Spinal cord (tissue), 10 donors: ENCODE measurements at places on chromosomes 4 and X. TPM values are rescaled to one million over a fixed set of nuclear protein-coding genes. Genes with fewer than 3 reads are reported as not detected.

- DNase-seq: no peak
Observed at GRCh38 chr4:52366621-52367020, 292.5 kb downstream of the USP46 start.

DNA sequence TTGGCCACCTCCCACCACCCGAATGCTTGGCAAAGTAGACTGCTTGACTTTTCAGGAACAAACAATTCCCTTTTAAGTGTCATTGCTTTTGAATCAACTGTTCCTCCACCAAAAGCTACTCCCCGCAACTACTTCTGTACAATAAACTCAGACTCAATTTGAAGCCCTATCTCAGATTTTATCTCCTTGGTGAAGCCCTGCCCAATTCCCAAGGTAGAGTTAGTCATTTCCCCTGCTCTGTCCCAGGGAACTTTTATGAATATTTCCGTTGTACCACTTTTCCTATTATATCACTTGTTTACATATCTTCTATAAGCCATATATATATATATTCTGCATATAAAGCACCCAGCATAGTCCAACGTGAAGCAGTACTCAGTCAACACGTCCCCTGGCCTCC, 102.8 kb downstream of the C4orf51 start:
- DNase-seq: no peak

- DNase-seq: no peak
Observed at GRCh38 chr4:98571161-98571786, 87.1 kb downstream of the TSPAN5 start.

DNA sequence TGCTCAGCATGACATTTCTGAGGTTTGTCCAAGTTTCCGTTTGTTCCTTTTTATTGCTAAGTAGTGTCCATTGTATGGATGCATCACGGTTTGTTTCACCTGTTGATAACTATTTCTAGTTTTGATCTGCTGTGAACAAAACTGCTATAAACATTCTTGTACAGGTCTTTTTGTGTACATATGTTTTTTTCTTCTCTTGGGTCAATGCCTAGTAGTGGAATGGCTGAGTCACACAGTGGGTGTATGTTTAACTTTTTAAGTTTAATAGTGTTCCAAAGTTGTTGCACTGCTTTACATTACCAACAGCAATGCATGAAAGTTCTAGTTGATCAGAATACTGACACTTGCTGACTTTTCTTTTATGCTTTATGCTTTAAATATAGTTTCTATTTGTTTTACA, 76.7 kb downstream of the MAOB start:
- no peak for DNase-seq

DNA sequence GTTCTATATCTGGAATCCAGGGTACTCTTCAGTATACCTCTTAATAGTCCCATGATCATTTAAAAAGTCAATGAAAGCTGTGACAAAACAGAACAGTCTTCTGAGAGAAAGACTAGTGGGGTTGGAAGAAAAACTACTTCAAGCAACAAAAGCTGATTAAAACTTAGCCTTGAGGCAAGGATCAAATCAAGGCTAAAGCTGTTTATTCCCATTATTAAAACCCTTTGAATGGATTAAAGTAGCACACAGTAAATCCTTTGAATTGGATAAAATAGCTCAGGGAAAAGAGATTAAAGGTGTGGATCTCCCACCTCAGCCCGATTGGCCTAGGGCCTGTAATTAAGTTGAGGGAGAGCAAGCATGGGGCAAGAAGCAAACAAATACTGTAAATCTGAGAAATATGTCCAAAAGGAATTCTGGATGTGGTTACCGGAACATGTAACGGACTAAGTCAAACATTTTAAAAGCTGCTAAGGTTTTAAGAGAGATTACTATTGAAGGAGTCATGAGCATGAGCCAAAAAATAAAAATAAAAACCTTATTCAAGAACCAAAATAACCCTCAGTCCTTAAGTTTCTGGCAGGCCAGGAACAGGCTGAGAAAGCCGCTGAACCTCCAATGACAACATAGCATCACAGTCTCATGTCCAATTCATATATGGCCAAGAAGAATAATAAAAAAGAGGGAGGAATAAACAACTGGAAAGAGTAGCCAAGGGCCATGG, 257.3 kb upstream of the NEIL3 start:
- DNase-seq: no peak

DNA sequence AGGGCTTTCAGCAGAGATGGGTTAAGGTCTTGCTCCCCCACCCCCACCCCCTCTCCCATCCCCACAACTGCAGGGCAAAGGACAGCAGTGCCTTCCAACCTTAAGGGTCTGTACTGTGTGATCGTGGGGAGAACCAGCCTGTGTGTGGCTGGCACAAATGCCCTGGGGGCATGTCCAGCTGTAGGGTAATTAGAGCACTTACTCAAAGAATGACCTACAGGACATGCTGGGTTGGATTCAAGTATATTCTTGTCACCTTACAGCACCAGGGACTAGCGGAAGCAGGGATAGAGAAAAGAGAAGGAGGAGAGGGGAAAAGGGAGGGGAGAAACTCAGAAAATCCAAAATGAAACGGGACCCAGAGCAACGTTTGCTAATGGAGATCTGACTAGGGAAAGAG, 191.3 kb upstream of the GATB start:
- DNase-seq: no peak

SLC26A1 gene
- total RNA-seq: 0.79 TPM
